ENCODE measurements at places on chromosomes 12 and 14. TPM values are rescaled to one million over a fixed set of nuclear protein-coding genes. Genes with fewer than 3 reads are reported as not detected.

The OR6S1 gene
- total RNA-seq: not detected

The CD163 gene
- total RNA-seq: not detected

The TAS2R50 gene
- 0.73 TPM for total RNA-seq

The RNASE3 gene
- total RNA-seq: not detected

The SIRT4 gene
- total RNA-seq: 1.6 TPM

The BHLHE41 gene
- total RNA-seq: not detected

DNA sequence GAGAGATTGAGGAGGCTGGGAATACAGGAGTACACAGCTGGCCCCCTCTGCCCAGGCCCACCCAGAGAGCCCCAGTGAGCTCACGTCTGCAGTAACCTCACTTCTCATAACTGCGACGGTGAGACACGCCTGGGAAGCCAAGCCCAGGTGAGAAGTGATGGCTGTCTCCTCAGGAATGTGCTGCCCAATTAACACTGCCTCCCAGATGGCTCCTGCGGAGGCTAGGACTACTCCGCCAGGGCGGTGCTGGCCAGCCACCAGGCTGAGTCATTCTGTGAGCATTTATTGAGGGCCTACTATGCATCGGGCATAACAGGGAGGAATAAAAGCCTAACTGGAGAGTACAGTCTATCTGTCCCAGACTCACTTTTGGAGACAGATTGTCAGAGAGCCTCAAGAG lies 9.3 kb upstream of the TMEM106C start:
- no peak overlapping the region for H3K4me3 ChIP-seq
- H3K4me1 ChIP-seq: peaks cover 12% of the 10 kb centered on the region

- H3K36me3 ChIP-seq: no peaks in the 10 kb centered on the region
- no peak for DNase-seq
- H3K4me3 ChIP-seq: no peak overlapping the region
Observed at GRCh38 chr12:90055071-90055470, 346.4 kb upstream of the ATP2B1 start.

- DNase-seq: no peak
- peak overlapping the region; percentile 97 for H3K27ac ChIP-seq
- peaks cover 47% of the 10 kb centered on the region for H3K4me1 ChIP-seq
- H3K4me3 ChIP-seq: peak overlapping the region; percentile 79
- H3K27me3 ChIP-seq: no peaks in the 10 kb centered on the region
Observed at GRCh38 chr14:88004506-88005036, 364 bp upstream of the GPR65 start.

DNA sequence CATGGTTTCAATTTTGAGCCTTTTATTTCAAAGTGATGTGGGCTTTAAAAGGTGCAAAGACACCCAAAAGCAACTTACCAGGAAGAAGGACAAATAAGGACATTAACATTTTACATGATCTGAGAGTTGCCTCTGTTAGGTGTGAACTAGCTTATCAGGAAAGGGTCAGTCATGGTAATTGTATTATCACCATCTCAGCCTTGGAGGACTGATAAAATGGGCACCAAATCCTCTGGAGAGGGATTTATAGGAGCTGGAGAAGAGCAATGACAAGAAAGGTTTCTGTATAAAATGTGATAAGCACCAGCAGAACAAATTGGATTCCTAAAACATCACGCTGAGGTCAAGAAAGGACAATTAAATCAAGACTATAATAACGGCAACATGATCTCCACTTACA lies 217.7 kb upstream of the PRICKLE1 start:
- no peaks in the 10 kb centered on the region for H3K36me3 ChIP-seq
- no peak overlapping the region for H3K4me3 ChIP-seq
- DNase-seq: no peak
- no peaks in the 10 kb centered on the region for H3K27me3 ChIP-seq
- H3K27ac ChIP-seq: no peak overlapping the region

- peak; percentile 49 for DNase-seq
- no peaks in the 10 kb centered on the region for H3K27me3 ChIP-seq
- no peaks in the 10 kb centered on the region for H3K36me3 ChIP-seq
- H3K4me1 ChIP-seq: peaks cover 11% of the 10 kb centered on the region
- H3K27ac ChIP-seq: peak overlapping the region; percentile 82
Observed at GRCh38 chr12:7937833-7938506, 2.0 kb upstream of the SLC2A3 start.

DNA sequence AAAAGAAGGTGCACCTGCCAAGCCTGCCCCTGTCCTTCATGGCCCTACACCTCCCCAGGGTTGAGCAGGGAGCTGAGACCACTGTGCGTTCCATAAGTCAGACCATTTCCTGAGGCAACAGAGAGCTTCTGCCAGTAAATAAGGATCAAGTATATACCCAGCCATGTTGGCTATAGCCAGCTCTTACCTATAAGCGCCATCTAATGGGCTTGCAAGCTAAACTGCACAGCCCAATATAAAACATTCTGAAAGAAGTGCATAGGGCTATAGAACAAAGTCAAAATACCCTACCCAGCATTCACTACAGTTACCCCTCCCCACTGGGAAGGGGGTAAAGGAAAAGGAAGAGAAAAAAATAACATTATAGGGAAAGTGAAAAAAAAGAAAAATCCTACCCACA lies 59.3 kb upstream of the SCAF11 start:
- no peaks in the 10 kb centered on the region for H3K4me1 ChIP-seq
- H3K27me3 ChIP-seq: peaks cover 10% of the 10 kb centered on the region
- no peak overlapping the region for H3K4me3 ChIP-seq
- no peak for DNase-seq
- peaks cover 4% of the 10 kb centered on the region for H3K36me3 ChIP-seq

DNA sequence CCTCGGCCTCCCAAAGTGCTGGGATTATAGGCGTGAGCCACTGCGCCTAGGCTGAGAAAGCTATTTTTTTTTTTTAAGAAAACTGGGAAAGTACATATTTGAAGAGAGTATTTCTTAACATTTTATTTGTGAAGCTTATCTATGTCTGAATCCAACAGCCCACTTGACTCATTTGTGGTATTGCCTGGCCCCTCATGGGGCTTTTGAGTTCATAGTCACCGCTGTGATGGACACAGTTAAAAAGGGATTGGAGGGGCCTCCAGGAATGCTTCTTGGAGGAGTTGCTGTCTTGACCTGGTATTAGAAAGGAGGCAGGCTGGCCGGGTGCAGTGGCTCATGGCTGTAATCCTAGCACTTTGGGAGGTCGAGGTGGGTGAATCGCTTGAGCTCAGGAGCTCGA lies 26.5 kb downstream of the BCL7A start:
- H3K36me3 ChIP-seq: no peaks in the 10 kb centered on the region
- H3K27me3 ChIP-seq: no peaks in the 10 kb centered on the region
- H3K4me1 ChIP-seq: no peaks in the 10 kb centered on the region
- no peak for DNase-seq

DNA sequence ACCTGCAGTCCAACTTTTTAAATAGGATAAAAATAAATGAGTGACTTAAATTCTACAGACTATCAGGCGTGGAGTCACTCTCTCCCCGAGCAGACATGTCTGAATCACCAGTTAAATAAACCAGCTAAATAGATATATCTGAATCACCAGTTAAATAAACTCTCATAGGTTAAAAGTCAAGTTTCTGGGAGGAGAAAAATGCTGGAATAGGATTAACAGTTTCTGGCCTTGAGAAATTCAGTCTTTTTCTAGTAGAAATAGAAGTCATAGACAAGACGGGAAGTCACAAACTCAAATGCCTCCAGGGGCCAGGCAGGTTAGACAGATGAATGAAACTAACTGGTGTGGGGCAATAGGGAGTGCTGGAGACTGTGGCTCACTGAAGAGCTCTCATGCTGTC lies 258.6 kb upstream of the TMEM132C start:
- H3K4me1 ChIP-seq: no peaks in the 10 kb centered on the region
- no peaks in the 10 kb centered on the region for H3K36me3 ChIP-seq
- H3K27ac ChIP-seq: no peak overlapping the region
- DNase-seq: no peak
- no peaks in the 10 kb centered on the region for H3K27me3 ChIP-seq

DNA sequence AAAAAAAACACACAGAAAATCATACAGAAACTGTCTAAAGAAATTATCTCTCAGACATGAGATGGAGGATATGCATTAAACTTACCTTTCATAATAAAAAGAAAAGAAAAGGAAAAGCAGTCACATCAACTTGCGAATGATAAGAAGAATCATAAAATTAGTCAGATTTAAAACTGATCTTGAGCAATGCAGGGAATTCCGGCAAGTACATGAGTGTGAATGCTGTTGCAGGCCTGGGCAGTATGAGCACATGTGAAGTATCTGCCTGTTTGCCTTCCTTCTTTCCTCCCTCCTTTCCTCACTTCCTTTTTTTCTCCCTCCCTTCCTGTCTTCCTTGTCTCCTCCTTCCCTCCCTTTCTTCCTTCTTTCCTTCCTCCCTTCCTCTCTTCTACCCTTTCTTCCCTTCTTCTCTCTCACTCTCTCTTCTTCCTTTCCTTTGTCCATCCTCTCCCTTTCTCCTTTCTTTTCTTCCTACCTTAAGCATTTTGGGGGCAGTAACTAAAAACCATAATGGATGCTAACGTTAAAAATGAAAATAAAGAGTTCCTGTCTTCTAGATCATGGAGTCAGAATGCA lies 38.5 kb upstream of the SLC6A15 start:
- H3K27me3 ChIP-seq: no peaks in the 10 kb centered on the region
- no peak overlapping the region for H3K4me3 ChIP-seq
- H3K36me3 ChIP-seq: no peaks in the 10 kb centered on the region
- no peaks in the 10 kb centered on the region for H3K4me1 ChIP-seq

DNA sequence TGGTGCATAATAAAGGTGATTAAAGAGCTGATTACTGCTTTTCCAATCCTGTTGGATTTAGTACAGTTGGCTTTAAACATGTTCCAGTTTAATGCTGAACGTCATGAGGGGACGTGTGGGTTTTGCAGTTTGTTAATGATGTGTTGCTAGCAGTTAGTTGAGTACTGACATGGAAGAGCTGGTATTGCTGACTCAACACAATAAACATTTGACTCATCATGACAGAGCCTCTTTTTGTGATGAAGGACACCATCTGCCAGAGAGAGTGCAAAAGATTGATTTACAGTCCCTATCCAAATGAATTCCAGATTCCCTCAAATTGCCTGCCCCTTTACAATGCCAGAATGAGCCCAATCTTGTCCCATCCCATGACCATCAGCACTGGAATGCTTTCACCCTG lies 346.2 kb upstream of the PRICKLE1 start:
- DNase-seq: no peak
- no peak overlapping the region for H3K4me3 ChIP-seq
- H3K36me3 ChIP-seq: no peaks in the 10 kb centered on the region
- no peak overlapping the region for H3K27ac ChIP-seq
- no peaks in the 10 kb centered on the region for H3K27me3 ChIP-seq

DNA sequence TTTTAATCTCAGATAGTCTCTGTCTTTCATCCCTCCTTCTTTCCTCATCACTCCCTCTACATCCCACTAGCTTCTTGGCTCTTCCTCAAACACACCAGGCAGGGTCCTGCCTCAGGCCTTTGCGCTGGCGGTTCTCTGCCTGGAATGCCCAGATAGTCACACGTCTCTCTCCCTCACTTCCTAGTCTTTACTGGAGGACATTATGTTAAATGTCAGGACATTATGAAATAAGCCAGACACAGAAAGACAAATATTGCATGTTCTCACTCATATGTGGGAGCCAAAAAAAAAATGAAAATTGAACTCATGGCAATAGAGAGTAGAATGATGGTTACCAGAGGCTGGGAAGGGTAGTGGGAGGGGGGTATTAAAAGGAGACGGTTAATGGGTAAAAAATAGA lies 442.0 kb downstream of the MED13L start:
- no peaks in the 10 kb centered on the region for H3K36me3 ChIP-seq
- no peak for DNase-seq
- no peaks in the 10 kb centered on the region for H3K4me1 ChIP-seq
- no peak overlapping the region for H3K4me3 ChIP-seq
- H3K27me3 ChIP-seq: no peaks in the 10 kb centered on the region
- H3K27ac ChIP-seq: no peak overlapping the region

DNA sequence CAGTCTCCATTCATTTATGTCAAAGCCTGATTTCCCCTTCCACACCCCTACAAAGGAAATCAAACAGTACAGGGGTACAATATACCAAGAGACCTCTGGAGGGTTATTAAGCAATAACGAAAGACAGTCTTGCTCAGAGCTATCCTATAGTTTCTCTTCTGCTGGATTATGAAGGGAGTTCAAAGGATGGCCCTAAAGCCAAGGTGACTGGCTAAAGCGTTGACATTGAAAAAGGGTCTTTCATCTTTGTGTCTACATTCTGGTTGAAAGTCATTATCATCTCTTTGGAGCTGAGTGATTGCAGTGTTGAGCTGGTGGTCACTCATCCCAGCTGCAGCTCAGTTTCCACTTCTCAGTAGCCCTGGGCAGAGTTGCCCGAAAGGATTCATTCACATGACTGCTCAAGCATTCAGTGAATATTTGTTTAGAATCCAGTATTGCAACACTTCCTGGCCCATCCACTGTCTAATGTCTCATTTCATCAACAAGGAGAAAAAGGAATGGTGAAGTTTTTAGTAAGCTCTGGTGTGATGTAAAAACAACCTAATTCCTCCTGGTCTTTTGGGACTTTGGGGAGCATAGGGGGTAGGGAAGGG lies 19.2 kb upstream of the TBX5 start:
- no peak overlapping the region for H3K4me3 ChIP-seq
- no peaks in the 10 kb centered on the region for H3K27me3 ChIP-seq
- DNase-seq: no peak
- no peaks in the 10 kb centered on the region for H3K4me1 ChIP-seq
- H3K36me3 ChIP-seq: no peaks in the 10 kb centered on the region

GRCh38 chr12:48938805-48939204 lies 13.5 kb upstream of the FKBP11 start:
- H3K4me1 ChIP-seq: peaks cover 16% of the 10 kb centered on the region
- no peaks in the 10 kb centered on the region for H3K27me3 ChIP-seq
- no peak for DNase-seq
- no peak overlapping the region for H3K27ac ChIP-seq
- no peak overlapping the region for H3K4me3 ChIP-seq

GRCh38 chr12:55703901-55704761 lies 3.6 kb downstream of the ITGA7 start:
- no peak for DNase-seq
- no peaks in the 10 kb centered on the region for H3K36me3 ChIP-seq
- H3K4me3 ChIP-seq: no peak overlapping the region
- peaks cover 17% of the 10 kb centered on the region for H3K4me1 ChIP-seq
- peaks cover 23% of the 10 kb centered on the region for H3K27me3 ChIP-seq

- peaks cover 21% of the 10 kb centered on the region for H3K4me1 ChIP-seq
- no peak for DNase-seq
- no peak overlapping the region for H3K4me3 ChIP-seq
- H3K27me3 ChIP-seq: no peaks in the 10 kb centered on the region
Observed at GRCh38 chr14:23086565-23086964, 8.4 kb downstream of the ACIN1 start.

DNA sequence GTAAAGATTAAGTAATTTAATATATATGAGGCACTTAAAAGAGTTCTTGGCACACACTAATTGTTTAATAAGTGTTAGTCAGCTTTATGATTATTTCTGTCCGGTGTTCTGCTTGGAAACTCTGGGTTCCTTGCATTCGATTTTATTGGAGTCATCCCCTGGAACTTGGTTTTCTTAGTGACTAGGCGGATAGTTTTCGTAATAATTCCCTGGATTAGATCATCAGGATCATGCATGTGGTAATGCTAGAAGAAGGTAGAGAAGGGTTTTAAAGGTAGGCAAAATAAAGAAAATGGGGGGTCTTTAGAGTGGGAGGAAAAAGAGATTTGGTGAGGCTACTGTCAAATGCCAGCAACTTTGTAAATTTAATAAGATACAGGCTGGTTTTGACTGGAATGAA lies 88.4 kb downstream of the MYF5 start:
- H3K27me3 ChIP-seq: no peaks in the 10 kb centered on the region
- H3K36me3 ChIP-seq: no peaks in the 10 kb centered on the region
- no peaks in the 10 kb centered on the region for H3K4me1 ChIP-seq
- H3K27ac ChIP-seq: no peak overlapping the region

All from activated CD4-positive, alpha-beta memory T cell treated with anti-CD3 and anti-CD28 coated beads, Interleukin-2, amount 10 ng/mL, durations not matched to agents 7 days and 5 days (primary cell).